ENCODE measurements at places on chromosomes 6 and 20.

DNA sequence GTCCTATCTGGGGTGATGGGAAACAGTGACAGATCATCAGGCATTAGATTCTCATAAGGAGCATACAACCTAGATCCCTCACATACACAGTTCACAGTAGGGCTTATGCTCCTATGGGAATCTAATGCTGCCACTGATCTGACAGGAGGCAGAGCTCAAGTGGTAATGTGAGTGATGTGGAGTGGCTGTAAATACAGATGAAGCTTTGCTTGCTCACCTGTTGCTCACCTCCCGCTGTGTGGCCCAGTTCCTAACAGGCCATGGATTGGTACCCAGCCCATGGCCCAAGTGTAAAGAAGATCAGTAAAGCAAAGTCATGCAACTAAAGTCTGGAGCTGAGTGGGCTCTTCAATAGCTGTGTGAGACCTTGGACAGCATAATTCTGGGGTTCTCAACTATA is 65.9 kb downstream of the PKIB start:
- no peak for DNase-seq

GRCh38 chr20:22763257-22763906 is 179.0 kb upstream of the FOXA2 start:
- DNase-seq, result no peak

- DNase-seq, result peak; percentile 49
These were observed 24.2 kb downstream of the ZNF311 start for GRCh38 chr6:28980852-28981430.

- no peak for DNase-seq
These were observed 126.5 kb upstream of the JAG1 start for GRCh38 chr20:10800288-10800687.

DNA sequence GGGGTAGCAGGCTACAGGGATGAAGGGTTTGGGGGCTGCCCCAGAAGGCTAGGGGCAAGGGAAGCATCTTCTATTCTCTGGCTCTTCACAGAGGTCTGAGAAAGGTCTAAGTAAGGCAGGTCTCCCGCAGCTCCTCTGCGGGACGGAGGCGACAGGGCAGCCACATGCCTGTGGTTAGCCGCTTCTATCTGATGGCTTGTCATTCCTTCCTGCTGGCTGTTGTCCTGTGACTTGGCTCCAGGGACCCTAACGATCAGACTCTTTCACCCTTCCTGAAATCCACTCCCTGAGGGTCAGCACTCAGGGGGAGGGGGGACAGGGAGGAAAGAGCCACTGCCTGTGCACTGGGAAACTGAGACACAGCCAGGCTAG is 673 bp downstream of the CST7 start:
- DNase-seq, result no peak

GRCh38 chr6:155939253-155939652 is 483.6 kb upstream of the NOX3 start:
- no peak for DNase-seq

Measured in CD4-positive, alpha-beta T cell treated with Interleukin-17A for 4 hours (primary cell).